Uterus (tissue), 4 donors: ENCODE measurements at places on chromosomes 6 and 20. TPM values are rescaled to one million over a fixed set of nuclear protein-coding genes. Genes with fewer than 3 reads are reported as not detected.

VNN1 gene
- total RNA-seq: not detected

KIFC1 gene
- total RNA-seq: 1.8 TPM

KCNK16 gene
- total RNA-seq: not detected

DEFB124 gene
- 3.2 TPM for total RNA-seq

HAO1 gene
- total RNA-seq: not detected

OOEP gene
- not detected for total RNA-seq

ENPP4 gene
- total RNA-seq: 9.1 TPM

FAM83D gene
- 0.61 TPM for total RNA-seq

RAB5IF gene
- 19.7 TPM for total RNA-seq

- no peaks in the 10 kb centered on the region for H3K27me3 ChIP-seq
- H3K4me3 ChIP-seq: no peak overlapping the region
- no peaks in the 10 kb centered on the region for H3K36me3 ChIP-seq
- H3K4me1 ChIP-seq: no peaks in the 10 kb centered on the region
- H3K27ac ChIP-seq: peak overlapping the region; percentile 90
Observed at GRCh38 chr6:2839982-2840748, 1.5 kb downstream of the SERPINB1 start.

GRCh38 chr6:41286544-41287346 is at the start of gene TREM1:
TSS of gene TREM1 (minus strand) at chr6:41286682. CDS start at chr6:41286655, 27 bp downstream.
- H3K27me3 ChIP-seq: no peaks in the 10 kb centered on the region
- no peak within 1 kb of the TSS for H3K4me3 ChIP-seq
- H3K36me3 ChIP-seq: no peaks in the 10 kb centered on the region
- no peak for DNase-seq

- no peaks in the 10 kb centered on the region for H3K36me3 ChIP-seq
- DNase-seq: no peak
- no peaks in the 10 kb centered on the region for H3K27me3 ChIP-seq
- H3K27ac ChIP-seq: no peak overlapping the region
Observed at GRCh38 chr6:164690241-164690640, 619.2 kb downstream of the C6orf118 start.

DNA sequence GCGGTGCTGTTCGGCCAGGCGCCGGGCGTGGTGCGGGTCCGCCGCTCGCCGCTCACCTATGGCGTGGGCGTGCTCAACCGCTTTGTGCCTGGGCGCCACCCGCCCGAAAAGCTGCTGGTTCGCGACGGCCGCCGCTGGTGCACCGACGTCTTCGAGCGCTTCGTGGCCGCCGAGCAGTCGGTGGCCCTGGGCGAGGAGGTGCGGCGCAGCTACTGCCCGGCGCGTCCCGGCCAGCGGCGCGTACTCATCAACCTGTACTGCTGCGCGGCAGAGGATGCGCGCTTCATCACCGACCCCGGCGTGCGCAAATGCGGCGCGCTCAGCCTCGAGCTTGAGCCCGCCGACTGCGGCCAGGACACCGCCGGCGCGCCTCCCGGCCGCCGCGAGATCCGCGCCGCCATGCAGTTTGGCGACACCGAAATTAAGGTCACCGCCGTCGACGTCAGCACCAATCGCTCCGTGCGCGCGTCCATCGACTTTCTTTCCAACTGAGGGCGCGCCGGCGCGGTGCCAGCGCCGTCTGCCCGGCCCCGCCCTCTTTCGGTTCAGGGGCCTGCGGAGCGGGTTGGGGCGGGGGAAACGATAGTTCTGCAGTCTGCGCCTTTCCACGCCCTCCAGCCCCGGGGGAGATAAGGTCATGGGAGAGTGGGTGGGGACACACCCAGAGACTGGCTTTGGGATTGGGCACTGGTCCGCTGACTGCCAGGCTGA is 15.7 kb downstream of the ADISSP start:
- no peak overlapping the region for H3K27ac ChIP-seq
- DNase-seq: no peak
- no peak overlapping the region for H3K4me3 ChIP-seq
- H3K27me3 ChIP-seq: no peaks in the 10 kb centered on the region

GRCh38 chr6:129501740-129502660 is 208.0 kb downstream of the ARHGAP18 start:
- H3K27me3 ChIP-seq: no peaks in the 10 kb centered on the region
- no peaks in the 10 kb centered on the region for H3K4me1 ChIP-seq
- no peak overlapping the region for H3K4me3 ChIP-seq

GRCh38 chr6:79421707-79422484 is 115.3 kb downstream of the LCA5 start:
- H3K4me3 ChIP-seq: no peak overlapping the region
- no peak overlapping the region for H3K27ac ChIP-seq
- H3K4me1 ChIP-seq: no peaks in the 10 kb centered on the region
- H3K36me3 ChIP-seq: no peaks in the 10 kb centered on the region
- H3K27me3 ChIP-seq: no peaks in the 10 kb centered on the region
- DNase-seq: no peak

- no peaks in the 10 kb centered on the region for H3K27me3 ChIP-seq
- no peak for DNase-seq
- no peaks in the 10 kb centered on the region for H3K36me3 ChIP-seq
Observed at GRCh38 chr20:56601166-56601565, 27.9 kb upstream of the TFAP2C start.

DNA sequence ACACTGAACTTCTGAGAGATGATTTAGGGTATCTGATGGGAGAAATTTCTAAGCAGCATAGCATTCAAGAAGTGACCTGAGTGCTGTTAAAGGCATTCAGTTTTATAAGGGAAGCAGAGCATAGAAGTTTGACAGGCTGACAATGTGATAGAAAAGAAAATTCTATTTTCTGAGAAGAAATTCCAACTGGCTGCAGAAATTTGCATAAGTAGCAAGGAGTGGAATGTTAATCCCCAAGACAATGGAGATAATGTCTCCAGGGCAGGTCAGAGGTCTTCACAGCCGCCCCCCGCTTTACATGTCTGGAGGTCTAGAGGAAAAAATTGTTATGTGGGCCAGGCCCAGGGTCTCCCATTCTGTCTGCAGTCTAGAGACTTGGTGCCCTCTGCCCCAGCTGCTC is 1361.8 kb upstream of the EYS start:
- H3K27me3 ChIP-seq: no peaks in the 10 kb centered on the region
- no peak for DNase-seq
- H3K4me3 ChIP-seq: no peak overlapping the region
- no peaks in the 10 kb centered on the region for H3K36me3 ChIP-seq
- H3K27ac ChIP-seq: no peak overlapping the region

DNA sequence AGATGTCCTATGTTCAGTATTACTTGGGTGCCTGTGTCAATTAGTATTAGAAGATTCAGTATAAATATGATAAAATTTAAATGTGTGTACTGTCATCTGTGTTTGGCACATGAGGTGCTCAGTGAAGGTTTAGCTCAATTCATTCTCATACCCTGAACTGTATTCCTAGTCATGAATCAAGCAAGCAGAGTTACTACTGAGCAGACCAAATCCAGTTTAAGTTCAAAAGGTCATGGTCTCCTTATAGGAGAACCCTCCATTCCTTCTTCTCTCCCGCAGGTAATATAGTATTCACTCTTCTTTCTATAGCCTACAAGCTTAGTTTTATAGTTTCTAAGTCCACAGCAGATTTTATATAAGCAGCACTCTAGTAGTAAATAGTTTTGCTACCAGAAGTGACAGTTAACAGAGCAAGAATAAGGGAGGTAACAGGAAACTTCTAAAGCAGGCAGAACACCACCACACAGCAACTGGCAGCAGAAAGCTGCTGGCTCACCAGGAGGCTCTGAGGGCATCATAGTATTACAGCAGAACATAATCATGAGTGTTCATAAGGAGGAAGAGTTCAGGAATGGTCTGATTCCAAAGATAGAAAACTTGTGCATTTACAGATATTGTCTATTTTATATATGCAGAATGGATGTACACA is 133.2 kb downstream of the SLC16A10 start:
- no peaks in the 10 kb centered on the region for H3K4me1 ChIP-seq
- no peak overlapping the region for H3K4me3 ChIP-seq
- no peaks in the 10 kb centered on the region for H3K36me3 ChIP-seq
- no peak for DNase-seq
- H3K27ac ChIP-seq: no peak overlapping the region

- no peak overlapping the region for H3K4me3 ChIP-seq
- DNase-seq: no peak
- no peaks in the 10 kb centered on the region for H3K27me3 ChIP-seq
- peaks cover 3% of the 10 kb centered on the region for H3K4me1 ChIP-seq
Observed at GRCh38 chr6:16623731-16624130, 137.5 kb downstream of the ATXN1 start.

- no peaks in the 10 kb centered on the region for H3K36me3 ChIP-seq
- H3K27me3 ChIP-seq: no peaks in the 10 kb centered on the region
- H3K4me1 ChIP-seq: no peaks in the 10 kb centered on the region
- DNase-seq: no peak
- no peak overlapping the region for H3K27ac ChIP-seq
Observed at GRCh38 chr20:60934724-60935123, 317.3 kb upstream of the CDH4 start.

GRCh38 chr20:10715035-10715434 is 41.2 kb upstream of the JAG1 start:
- H3K27ac ChIP-seq: no peak overlapping the region
- H3K27me3 ChIP-seq: no peaks in the 10 kb centered on the region
- H3K36me3 ChIP-seq: no peaks in the 10 kb centered on the region
- no peaks in the 10 kb centered on the region for H3K4me1 ChIP-seq
- no peak overlapping the region for H3K4me3 ChIP-seq

DNA sequence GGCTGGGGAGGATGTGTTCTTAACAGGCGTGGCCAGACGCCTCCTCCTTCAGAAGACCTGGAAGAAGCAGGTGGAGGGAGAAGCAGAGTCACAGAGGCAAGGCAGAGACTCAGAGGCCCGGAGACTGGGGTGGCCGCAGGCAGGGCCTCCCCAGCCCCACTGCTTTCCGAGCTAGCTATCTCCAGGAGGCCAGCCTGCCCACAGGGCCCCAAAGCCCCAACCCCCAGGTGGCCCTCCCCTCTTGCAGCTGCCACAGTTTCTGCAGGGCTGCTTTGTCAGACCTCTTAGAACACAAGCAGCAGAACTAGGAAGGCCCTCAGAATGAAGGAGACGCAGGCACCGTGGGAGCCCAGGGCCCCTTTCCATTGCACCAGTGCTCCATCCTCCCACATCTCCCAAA is 69.0 kb upstream of the MLN start:
- no peak overlapping the region for H3K4me3 ChIP-seq
- no peaks in the 10 kb centered on the region for H3K4me1 ChIP-seq
- no peaks in the 10 kb centered on the region for H3K27me3 ChIP-seq
- H3K36me3 ChIP-seq: no peaks in the 10 kb centered on the region
- no peak for DNase-seq

GRCh38 chr6:72321788-72322187 is 300.1 kb upstream of the KCNQ5 start:
- no peaks in the 10 kb centered on the region for H3K4me1 ChIP-seq
- H3K36me3 ChIP-seq: no peaks in the 10 kb centered on the region
- H3K27ac ChIP-seq: no peak overlapping the region
- no peak overlapping the region for H3K4me3 ChIP-seq

DNA sequence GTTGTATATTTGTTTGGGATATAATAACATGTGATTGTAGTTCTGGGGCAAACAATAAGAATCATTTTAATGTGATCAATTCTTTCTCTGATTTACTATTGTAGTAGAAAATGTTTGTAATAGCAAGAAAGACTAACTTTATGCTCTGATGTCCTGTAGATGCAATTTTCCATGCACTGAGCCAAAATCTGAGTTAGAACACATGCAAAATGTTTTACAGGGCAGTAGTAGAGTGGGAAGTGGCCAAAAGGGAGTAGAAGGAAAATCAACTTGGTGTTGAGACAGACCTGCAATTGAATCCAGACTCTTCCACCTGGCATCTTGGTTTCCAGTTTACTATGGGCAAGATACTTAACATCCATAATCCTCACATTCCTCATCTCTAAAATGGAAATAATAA is 93.5 kb upstream of the BMP5 start:
- no peak for DNase-seq
- no peaks in the 10 kb centered on the region for H3K36me3 ChIP-seq
- H3K27me3 ChIP-seq: no peaks in the 10 kb centered on the region
- no peak overlapping the region for H3K27ac ChIP-seq

DNA sequence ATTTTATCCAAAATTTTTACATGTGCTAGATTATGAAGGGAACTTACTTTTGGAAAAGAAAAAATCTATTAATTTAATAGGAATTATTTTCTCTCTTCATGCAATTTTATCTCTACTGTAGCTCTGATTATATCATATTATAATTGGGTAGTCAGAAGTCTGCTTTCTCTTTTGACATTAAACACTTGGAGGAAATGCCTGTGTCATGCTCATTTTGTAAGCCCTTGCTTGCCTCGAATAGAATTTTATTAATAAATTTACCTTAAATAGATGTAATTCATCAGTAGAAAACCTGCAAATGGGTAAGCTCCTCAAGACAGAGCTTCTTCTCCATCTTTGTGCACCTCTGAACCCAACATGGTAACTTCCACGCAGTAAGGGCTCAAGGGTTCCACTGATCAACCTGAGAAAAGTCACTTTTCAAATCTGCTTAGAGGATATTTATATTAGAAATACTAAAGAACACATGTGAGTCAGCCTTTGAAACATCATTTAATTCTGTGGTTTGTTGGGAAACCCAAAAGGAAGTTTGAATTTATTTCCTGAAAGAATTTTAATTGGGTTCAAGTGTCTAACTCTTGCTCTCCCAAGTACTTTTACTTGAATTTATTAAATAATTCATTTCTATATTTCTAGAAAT is 266.0 kb downstream of the ALDH8A1 start:
- H3K27me3 ChIP-seq: no peaks in the 10 kb centered on the region
- H3K36me3 ChIP-seq: no peaks in the 10 kb centered on the region
- H3K27ac ChIP-seq: no peak overlapping the region
- no peak overlapping the region for H3K4me3 ChIP-seq
- no peaks in the 10 kb centered on the region for H3K4me1 ChIP-seq

- H3K36me3 ChIP-seq: no peaks in the 10 kb centered on the region
- H3K27ac ChIP-seq: no peak overlapping the region
- no peak overlapping the region for H3K4me3 ChIP-seq
- H3K27me3 ChIP-seq: no peaks in the 10 kb centered on the region
- DNase-seq: peak; percentile 25
Observed at GRCh38 chr6:12605888-12606345, 110.7 kb upstream of the PHACTR1 start.

GRCh38 chr6:1415416-1416063 is 26.2 kb downstream of the FOXF2 start:
- no peaks in the 10 kb centered on the region for H3K4me1 ChIP-seq
- H3K36me3 ChIP-seq: no peaks in the 10 kb centered on the region
- H3K27ac ChIP-seq: no peak overlapping the region
- no peaks in the 10 kb centered on the region for H3K27me3 ChIP-seq

DNA sequence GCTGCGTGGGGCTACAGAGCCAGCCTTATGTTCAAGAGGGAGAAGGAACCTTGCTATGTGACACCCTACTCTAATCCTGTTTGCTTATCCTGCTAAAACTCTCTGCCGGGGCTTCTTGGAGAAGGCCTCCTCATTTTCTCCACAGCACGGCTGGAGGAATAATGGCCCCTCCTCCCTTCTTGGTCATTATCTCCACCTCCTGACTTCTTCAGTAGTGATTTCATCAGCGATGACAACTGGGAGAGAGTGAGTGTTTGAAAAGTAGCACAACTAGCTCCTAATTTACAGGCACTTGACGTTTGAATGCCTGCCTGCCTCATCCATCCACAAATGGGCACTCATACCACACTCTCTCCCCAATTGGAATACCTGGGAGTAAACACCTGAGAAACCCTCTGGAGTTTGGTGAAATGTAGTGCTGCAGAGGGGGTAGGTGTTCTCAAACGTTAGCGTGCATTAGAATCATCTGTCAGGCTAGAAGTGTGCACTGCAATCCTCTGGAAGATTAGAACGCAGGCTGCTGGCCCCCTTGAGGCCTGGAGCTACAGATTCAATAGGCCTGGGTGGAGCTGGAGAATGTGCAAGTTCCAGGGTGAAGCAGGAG is 148.5 kb downstream of the FOXC1 start:
- no peaks in the 10 kb centered on the region for H3K36me3 ChIP-seq
- H3K4me1 ChIP-seq: no peaks in the 10 kb centered on the region
- DNase-seq: no peak

GRCh38 chr20:9285617-9286016 is 216.7 kb downstream of the PLCB4 start:
- H3K4me1 ChIP-seq: no peaks in the 10 kb centered on the region
- H3K4me3 ChIP-seq: no peak overlapping the region
- no peaks in the 10 kb centered on the region for H3K27me3 ChIP-seq
- no peaks in the 10 kb centered on the region for H3K36me3 ChIP-seq
- no peak for DNase-seq
